Activated CD4-positive, alpha-beta T cell treated with anti-CD3 and anti-CD28 coated beads for 4 hours (primary cell): ENCODE measurements at places on chromosomes 6 and 20.

- no peak for DNase-seq
These were observed 83.0 kb downstream of the YTHDF1 start for GRCh38 chr20:63132715-63133471.

- no peak for DNase-seq
These were observed 1.4 kb downstream of the CUTA start for GRCh38 chr6:33416386-33417127.

DNA sequence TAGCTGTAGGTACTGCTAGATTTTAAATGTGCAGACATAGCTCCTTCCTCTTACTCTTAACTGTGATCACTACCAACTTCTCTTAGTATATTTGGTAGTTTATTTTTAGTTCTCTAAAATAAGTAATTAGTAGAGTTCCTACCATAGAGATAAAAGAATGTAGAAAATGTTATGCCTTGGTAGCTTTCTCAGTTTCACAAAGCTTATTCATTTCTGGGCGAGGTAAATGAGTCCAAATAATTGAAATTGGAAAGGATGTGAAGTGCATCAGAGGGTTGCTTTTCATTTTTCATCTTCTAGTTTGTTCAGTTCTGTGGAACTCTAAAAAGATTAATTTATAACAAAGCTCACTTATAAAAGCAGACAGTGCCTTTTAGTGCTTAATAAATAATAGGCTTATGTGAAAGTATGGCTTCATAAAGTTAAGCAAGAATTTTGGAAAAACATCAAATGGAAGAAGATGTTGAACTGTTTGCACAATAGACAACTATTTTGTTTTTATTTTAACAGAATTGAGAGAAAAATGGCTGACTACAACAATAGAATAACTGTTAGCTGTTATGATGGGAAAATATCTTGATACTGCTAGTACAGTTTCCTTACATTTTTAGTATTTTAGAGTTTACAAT, 303.7 kb downstream of the UTRN start:
- no peak for DNase-seq

GRCh38 chr6:9420316-9421015, 985.1 kb upstream of the SLC35B3 start:
- no peak for DNase-seq

- no peak for DNase-seq
These were observed 36.6 kb downstream of the MTRES1 start for GRCh38 chr6:107064579-107065065.

DNA sequence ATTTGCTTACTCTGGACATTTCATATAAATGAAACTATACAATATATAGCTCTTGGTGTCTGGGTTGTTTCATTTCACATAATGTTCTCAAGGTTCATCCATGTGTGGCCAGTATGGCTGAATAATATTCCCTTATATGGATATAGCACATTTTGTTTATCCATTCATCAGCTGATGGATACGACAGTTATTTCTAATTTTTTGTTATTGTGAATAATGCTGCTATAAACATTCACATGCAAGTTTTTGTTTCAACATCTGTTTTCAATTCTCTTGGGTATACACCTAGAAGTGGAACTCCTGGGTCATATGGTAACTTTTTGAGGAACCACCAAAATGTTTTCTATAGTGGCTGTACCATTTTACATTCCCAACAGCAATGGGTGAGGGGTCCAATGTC, 101.1 kb downstream of the CDK19 start:
- no peak for DNase-seq

DNA sequence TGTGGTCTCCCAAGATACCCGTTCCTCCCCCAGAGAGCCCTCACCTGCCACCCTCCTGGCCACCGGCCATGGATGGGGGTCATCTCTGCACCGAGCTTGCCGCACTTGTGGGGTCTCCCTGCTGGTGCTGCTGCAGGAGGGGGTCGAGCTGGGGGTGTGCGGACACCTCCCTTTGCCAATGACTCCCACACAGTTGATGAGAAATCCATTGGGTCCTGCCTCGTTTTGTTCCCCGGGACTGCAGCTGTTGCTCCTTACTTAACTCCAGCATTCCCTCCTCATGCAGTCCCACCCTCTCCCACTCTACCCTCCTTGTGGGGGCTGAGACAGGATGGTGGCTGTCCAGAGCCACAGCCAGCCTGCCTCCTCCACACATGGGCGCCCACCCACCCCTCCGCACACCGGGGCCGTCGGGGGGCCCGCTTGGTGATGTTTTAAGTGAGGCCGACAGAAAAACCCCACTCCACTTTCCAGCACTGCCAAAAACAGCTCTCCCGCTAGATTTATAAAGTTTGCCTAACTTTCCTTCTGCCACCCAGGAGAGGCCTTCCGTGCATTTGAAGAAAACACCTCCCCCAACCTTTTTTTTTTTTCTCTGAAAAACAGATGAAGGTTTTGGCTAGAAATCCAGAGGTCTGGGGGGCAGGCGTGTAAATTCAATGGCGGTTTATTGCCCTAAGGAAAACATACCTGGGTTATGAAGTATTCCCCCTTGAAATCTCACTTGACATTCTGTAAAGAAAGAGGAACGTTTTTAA, 53.5 kb upstream of the APCDD1L start:
- DNase-seq, result no peak

DNA sequence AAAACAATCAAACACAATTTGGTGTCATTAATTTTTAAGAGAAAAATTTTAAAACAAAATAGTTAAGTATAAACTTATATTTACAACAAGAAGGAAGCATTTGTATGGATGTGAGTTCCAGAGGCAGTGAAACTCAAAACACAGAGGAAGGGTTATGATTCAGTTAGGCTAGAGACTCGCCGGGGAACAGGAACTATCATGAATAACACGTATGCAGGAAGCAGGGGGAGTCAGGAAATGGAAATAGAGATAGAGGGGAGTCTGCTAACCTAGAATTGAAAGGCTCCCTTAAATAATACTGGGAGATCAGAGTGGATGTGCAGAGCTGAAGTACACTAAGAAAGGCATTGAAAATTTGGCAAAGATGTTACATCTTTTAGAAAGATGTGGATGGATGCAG, 14.2 kb upstream of the HLA-DRB1 start:
- no peak for DNase-seq
